ENCODE measurements at places on chromosomes 1 and 21.

- DNase-seq, result no peak
Measured at GRCh38 chr1:41023279-41023990, 1.9 kb upstream of the SLFNL1 start.

DNA sequence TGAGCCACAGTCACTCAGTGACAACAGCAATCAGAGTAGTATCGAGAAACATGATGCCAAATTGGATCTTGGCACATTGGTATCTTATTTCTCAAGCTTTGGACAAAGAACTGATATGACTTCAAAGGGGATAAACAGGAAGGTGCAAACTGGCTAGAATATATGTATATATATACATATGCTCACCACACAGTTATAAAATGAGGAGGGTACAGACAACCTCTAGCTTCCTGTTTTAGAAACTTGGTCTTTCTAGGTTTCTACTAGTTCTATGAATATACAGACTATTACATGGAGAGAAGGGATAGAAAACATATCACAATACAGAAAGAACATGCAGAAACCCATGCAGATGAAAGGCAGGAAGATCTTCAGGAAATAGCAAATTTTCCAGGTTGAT, 292.1 kb upstream of the SNX7 start:
- no peak for DNase-seq

- no peak for DNase-seq
Measured at GRCh38 chr1:72324451-72324850, 42.1 kb upstream of the NEGR1 start.

GRCh38 chr1:163471779-163472650, 150.3 kb downstream of the NUF2 start:
- DNase-seq, result no peak

GRCh38 chr1:224259986-224260385, 70.0 kb downstream of the NVL start:
- DNase-seq, result peak; percentile 72

GRCh38 chr21:20802631-20803260, 195.5 kb upstream of the NCAM2 start:
- DNase-seq, result no peak

DNA sequence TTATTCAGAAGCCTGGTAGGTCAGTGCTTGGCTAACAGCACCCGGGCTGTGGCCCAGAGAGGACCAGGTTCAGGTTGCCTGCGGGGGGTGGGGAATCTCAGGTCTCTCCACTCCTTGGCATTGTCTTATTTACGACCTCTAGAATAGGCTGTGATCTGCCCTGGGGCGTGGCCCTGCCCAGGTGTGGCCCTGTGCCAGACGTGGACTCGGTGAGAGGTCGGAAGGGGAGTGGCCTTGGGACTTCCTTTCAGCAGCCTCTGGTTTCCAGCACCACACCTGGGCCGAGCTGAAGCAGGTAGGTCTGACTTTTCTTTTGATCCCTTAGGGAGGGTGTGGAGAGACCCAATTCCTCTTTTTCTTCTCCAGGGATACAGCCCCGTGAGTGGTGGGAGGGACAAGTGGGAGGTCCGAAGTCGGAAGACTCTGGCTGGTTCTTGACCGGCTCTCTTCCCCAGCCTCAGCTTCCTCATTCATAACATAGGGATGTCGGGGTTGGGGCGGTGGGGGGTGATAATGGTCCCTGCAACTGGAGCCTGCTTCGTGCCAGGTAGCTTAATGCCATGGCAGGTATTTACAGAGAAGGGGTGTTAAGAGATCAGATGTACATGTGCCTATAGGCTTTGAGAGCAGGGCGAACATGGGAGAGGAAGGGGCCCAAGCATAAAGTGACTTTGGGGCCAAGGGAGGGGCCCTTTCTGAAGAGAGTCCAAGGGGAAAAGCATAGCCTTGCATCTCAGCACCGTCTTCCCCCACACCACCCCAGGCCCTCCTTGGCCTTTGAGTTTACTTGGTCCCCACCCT, 16.5 kb downstream of the ACOT11 start:
- DNase-seq, result no peak

DNA sequence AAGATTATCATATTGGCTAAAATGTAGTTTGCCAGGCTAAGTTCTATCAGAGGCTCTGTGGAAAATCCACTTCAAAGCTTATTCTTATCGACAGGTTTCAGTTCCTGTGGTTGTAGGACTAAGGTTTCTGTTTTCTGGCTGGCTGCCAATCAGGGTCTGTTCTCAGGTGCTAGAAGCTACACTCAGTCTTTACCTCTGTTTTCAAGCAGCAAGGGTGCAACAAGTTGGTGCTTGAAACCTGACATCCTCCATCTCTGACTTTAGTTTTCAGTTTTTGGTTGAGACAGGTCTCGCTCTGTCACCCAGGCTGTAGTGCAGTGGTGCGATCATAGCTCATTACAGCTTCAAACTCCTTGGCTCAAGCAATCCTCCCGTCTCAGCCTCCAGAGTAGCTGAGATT, 15.3 kb upstream of the TMCO2 start:
- no peak for DNase-seq

- no peak for DNase-seq
Measured at GRCh38 chr1:196517193-196517592, 91.0 kb downstream of the KCNT2 start.

GRCh38 chr1:29984862-29985605, 738.4 kb downstream of the MATN1 start:
- no peak for DNase-seq

DNA sequence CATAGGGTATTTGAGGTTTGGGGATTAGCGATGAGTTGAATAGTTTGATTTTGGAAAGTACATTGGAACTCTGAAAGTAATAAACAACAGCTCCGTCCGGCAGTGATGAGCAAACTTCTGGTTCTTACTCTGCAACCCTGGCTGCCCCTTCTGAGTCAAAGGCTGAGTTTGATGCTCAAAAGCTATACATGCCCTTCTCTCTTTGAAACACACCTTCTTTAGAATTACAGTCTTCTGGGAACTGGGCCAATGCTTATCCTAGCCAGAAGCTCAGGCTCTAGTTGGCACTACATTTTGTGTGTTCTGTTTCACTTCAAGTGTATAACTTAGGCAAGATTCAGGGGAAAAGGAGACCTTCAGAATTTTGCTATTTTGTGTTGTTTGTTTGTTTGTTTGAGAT, 9.3 kb downstream of the AHCYL1 start:
- DNase-seq, result no peak

GRCh38 chr21:29938776-29939103, 1.1 kb downstream of the GRIK1 start:
- no peak for DNase-seq

DNA sequence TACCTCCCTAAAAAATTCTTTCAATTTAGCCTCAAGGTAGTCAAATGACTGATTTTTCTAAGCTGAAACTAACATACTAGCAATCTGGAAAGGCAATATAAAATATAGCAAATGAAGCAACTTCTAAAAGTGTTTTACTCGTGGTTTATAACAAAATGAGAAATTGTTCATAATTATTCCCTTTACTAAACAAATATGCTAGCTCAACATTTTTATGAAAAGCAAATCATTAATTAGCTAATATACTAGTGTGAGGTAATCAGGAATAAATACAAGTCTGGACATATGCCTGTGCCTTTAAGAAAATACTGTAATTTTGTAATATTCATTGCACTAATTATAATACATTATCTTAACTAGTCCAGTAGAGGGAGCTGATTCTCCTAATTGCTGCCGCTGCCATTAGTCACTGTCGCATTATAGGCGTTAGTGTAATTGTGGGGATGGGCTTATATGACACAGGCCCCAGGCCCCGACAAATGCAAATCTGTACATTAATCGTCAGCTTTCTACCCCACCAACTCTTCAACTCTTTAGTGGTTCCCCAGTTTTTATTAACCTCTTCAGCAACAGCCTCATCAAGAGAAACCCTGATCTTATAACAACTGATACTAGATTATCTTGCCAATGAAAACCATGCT, 160.9 kb downstream of the GABPA start:
- peak; percentile 70 for DNase-seq

GRCh38 chr1:56363007-56363770, 216.2 kb downstream of the PLPP3 start:
- DNase-seq, result peak; percentile 38

- no peak for DNase-seq
Measured at GRCh38 chr21:16250273-16250672, 520.5 kb downstream of the USP25 start.

GRCh38 chr1:47991673-47992072, 5.5 kb downstream of the TRABD2B start:
- no peak for DNase-seq

DNA sequence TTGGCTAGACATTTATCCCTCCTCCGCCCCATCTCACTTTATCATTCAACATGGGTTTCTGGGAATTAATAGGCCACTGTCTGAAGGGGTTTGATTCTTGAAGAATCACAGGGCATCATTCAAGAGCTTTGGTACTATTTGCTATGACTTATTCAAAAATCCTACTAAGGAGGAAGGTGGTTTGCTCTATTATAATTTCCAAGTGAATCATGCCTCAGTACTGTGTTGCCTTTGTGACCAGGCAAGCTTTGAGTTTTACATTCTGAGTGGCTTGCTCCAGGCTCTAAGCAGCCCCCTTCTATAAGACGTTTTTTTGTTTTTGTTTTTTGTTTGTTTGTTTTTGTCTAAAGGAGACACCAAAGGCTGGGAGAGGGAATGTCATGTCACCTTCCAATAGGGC, 2.6 kb downstream of the C1orf21 start:
- no peak for DNase-seq

DNA sequence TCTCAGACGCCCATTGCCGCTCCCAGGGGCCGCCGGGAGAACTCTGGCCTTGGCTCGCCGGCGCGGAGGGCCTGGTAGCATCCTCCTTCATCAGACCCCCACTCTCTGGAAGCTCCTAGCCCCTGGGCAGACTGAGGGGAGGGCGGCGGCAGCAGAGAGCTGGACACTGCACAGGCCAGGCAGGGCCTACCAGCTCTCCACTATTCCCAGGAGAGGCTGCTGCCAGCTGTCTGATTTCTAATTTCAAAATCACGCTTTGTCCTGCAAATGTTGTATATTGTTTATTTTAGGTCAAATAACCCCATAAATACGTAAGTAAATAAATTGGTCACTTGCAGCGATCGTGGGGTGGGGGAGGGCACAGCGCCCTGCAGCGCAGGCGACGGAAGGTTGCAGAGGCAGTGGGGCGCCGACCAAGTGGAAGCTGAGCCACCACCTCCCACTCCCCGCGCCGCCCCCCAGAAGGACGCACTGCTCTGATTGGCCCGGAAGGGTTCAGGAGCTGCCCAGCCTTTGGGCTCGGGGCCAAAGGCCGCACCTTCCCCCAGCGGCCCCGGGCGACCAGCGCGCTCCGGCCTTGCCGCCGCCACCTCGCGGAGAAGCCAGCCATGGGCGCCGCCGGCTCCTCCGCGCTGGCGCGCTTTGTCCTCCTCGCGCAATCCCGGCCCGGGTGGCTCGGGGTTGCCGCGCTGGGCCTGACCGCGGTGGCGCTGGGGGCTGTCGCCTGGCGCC, at the start of gene MTARC1:
TSS of gene MTARC1 (plus strand) at position 577 of the 732 bp plus-strand sequence. CDS start at position 609, 32 bp downstream.
- peak; percentile 39 for DNase-seq

- no peak for DNase-seq
Measured at GRCh38 chr1:172292840-172293239, 127.6 kb upstream of the C1orf105 start.

DNA sequence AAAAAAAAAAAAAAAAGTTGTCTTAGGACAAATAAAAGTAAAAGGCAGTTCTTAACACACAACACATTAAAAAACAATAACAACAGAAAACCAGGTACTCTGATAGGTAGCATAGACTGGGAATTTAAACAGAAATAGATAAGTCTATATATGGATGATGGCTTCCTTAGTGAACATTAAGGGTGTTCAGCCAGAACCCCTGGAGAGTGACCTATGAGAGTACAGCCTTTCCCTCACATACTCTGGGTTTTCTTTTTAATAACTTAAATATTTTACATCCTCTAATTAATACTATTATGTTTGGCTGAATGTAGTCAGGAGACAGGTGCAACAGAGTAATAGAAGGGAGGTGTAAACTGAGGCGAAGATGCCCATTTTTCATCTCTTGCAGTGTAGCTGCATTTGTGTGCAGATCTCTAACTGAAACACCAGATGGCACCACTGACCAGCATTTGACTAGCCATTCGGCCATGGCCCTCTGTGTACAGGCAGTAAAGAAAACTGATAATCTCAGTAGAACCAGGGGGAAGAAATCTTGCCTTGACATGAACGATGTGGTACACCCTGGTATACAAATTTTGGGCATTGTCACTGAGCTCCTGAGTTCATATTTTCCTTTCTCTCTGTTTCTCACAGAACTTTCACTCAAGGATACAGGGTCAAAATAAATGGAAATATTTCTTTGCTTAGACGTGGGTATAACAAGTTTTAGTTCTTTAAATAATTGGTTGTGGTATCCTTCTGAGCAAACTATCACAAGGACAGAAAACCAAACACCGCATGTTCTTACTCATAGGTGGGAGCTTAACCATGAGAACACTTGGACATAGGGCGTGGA, 7.6 kb downstream of the TTF2 start:
- peak; percentile 51 for DNase-seq

DNA sequence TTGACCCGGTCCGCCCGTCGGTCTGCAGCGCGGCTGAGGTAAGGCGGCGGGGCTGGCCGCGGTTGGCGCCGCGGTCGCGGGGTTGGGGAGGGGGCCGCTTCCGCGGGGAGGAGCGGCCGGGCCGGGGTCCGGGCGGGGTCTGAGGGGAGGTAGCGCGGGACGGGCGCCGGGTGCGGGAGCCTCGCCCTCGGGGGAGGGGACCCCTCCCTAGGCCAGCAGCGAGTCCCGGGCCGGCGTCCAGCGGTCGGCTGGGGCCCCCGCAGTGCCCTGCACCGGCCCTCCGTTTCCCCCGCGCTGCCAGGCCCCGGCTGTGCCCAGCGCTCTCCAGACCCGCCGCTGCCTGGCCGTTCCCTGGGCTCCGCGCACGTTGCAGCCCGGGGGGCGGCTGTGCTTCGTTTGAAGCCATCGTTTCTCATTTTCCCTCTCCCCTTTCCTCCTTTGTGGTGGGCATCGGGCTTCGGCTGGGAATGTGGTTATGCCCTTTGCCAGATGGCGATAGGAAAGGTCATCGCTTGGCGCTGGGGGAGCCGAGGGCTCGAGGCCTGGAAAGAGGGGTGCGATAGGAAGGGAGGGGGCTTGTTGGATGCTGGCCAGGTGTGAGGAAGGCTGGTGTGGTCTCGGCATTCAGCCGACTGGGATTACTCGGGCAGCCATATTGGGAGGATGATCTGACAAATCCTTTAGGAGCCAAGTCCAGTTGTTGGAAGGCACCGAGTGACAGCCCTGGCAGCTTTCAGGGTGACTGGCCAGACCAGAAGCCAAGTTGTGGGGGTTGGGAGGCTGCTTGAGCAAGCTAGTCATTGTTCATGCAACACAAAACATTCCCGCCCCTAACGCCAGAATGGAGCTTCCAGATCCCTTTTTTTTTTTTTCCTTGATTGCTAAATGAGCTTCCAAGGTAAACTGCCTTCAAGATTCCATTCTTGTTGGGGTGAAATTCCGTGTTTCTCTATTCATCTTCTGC, 753 bp downstream of the KIF1B start:
- DNase-seq, result peak; percentile 88

- DNase-seq, result no peak
Measured at GRCh38 chr1:204426971-204427701, 15.5 kb upstream of the PPP1R15B start.

- no peak for DNase-seq
Measured at GRCh38 chr21:17492415-17493168, 20.3 kb upstream of the CXADR start.

- DNase-seq, result no peak
Measured at GRCh38 chr1:69221524-69221923, 346.2 kb upstream of the LRRC7 start.

- DNase-seq, result peak; percentile 28
Measured at GRCh38 chr21:17921579-17922530, 102.7 kb upstream of the C21orf91 start.

All from endothelial cell of umbilical vein (primary cell).